ENCODE measurements at places on chromosomes 11 and 22.

GRCh38 chr11:120142441-120143100, 4.7 kb upstream of the TRIM29 start:
- no peak for DNase-seq

DNA sequence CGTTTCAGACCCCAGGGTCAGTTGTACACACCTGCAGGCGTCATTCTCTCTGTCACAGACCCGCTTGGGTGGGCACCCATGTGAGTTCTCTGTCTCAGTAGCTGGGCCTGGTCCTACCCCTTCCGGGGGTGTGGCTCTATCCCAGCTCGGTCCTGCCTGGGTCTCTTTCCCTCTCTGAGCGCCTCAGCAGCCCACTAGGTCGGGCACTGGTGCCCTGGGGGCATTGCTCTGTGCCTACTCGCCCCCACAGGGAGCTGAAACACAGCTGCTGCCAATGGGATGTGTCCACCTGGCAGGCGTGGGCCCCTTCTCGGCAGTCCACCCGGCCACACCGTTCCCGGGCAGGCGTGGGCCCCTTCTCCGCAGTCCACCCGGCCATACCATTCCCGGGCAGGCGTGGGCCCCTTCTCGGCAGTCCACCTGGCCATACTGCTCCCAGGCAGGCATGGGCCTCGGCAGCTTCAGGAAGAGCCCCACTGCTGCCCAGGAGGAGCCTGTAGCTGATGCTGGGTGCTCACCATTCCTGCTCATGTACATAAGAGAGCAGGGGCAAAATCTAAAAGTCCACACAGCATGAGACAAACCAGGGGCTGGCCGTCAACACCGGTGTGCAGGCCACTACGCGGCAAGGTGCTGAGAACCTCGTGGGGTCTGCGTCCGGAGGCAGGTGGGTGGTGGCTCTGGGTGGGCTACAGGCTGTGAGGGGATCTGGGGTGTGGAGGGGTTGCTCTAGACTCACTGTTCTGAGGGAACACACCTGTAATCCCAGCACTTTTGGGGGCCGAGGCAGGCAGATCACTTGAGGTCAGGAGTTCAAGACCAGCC, 12.3 kb downstream of the MLC1 start:
- no peak for DNase-seq

DNA sequence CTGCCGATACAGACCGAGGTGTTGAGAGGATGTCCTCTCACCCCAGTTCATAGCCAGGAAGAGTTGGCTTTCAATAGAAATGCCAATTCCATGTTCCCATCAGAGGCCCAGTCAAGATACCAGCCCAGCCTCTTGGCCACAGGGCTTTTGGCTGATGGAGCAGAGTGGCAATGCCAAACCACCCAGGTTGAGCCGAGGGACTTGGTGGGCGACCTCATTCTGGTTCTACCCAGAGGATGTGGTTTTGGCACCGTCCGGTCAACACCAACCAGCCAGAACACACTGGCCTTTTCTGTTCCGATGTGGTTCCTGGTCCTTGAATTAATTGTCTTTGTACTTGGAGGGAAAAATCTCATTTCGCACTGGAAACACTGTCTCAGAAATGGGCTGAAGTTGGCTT, 60.5 kb downstream of the COMMD9 start:
- DNase-seq, result no peak

DNA sequence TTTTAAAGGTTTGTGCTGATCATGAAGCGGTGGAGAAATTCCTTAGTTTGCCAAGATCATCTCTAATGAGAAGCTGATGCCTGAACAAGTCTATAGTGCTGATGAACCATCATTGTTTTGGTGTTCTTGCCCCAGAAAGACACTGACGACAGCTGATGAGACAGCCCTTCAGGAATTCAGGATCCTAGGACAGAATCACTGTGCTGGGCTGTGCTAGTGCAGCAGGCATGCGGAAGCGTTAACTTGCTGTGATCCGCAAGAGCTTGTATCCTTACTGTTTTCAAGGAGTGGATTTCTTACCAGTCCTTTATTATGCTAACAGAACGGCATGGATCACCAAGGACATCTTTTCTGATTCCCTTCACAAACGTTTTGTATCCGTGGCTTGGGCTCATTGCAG, 104.1 kb downstream of the TBC1D22A start:
- no peak for DNase-seq

DNA sequence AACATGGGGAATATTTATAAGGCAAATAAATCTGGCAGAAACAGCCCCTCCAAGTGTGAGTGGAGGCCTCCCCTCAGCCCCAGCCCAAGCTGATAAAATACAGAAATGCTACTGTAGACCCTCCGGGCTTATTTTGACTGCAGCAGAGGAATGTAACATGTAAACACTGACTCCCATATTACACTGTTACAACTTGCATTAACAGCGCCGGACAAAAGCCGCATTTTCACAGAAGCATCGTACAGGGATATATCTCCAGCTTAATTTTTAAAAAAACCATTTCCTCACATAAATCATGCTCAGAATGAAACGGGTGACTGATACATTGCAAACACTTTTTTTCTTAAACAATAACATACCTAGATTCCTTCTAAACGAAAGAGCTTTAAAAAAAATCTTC, 36.6 kb upstream of the COMT start:
- DNase-seq, result no peak

GRCh38 chr11:15972838-15973237, 383.5 kb downstream of the SOX6 start:
- DNase-seq, result no peak

DNA sequence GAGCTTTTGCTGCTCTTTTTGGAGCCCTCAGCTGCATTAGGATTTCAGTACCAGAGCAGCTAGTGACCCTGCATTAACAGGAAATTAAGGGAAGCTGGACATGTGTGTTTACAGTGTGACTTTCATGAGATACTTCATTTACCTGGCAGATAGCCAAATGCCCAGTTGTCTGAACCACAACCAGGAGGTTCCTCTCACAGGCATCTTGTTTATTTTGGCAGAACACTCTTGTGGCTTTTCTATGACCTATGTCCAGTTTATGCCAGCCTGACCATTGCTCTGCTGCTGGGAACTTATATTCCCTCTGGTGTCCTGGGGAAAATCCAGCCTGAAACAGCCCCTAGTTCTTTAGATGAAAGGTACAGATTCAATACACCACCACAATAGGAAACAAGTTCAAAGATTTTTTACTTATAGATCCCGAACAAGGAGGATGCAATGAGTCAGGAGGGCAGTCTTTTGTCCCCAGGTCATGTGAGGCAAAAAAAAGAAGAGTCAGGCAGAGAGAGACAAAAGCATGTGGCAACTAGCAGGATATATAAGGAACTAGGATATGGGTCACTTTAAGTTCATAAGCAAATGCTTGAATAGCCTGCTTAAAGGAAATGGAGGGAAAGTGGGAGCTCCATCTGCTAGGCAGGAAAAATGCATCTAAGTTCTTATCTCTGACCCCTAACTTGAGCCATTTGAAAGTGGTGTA, 379.3 kb downstream of the INSC start:
- no peak for DNase-seq

DNA sequence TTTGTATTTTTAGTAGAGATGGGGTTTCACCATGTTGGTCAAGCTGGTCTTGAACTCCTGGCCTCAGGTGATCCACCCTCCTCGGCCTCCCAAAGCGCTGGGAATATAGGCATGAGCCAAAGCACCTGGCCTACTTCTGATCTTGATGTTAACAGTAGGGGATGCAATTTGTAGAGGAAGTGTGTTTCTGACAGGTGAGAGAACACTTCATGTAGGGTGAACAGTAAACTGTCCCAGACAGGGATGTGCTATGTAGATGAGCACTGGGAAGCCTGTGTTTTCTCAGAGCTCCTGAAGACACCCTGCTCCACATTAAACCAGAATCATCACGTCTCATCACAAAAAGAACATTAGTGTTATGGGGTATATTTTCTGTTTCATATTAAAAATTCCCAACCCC, 45.1 kb downstream of the UBASH3B start:
- DNase-seq, result no peak

- DNase-seq, result peak; percentile 55
Measured at GRCh38 chr11:130315354-130315970, 745 bp upstream of the ZBTB44 start.

DNA sequence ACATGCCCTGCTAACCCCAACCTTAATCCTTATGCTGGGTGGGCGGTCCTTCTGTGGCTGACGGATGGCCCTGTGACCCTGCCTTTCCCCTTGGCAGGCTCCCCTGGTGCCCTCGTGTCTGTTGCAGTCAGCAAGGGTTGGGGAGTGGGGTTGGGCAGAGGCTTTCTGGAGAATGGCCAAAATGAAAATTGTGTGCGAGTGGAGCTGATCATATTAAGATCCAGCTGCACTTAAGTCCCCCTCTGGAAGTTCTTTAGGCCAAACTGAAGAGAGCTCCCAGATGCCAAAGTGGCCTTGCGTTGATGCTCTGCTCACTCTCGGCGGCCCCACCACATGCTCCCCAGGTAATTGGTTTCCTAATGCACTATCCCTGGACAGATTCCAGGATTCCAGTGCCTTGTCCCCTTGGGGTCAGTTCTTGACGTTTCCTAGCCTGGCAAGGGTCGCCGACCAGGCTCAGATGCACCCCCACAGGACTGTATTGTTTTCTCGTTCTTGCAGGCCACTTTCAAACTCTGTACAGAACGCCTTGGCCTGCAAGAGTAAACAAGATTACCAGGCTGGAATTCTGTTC, 16.4 kb upstream of the C11orf96 start:
- no peak for DNase-seq

GRCh38 chr11:70466154-70466553, 67.8 kb downstream of the CTTN start:
- no peak for DNase-seq

DNA sequence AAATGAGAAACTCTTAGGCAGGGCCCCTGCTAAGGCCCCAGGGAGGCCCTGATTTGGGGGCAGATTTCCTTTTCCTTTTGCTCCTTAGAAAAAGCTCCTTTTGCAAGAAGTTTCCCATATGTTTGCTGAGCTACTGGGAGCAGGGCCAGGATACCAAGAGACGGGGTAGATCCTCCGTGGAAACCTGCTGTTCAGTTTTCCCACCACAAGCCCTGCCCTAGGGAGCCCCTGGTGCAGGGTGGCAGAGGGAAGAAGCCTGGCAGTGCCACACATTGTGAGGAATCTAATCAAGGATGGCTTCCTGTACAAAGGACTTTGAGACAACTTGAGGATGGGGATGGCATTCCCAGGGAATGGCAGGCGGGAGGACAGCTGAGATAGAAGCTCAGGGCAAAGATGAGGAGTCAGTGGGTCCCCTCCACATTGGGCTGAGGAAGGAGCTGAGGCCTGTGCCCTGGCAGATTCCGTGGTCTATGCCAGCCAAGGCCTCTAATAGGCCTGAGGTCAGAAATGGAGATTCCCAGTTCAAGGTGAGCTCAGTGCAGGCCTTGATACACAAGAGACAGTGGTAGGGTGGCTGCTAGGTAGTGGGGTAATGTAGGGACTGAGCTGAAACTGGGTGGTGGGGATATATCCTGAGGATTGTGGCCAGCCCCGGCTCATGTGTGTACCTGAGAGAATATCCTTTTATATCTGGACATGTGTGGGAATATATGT, 15.0 kb downstream of the TUB start:
- no peak for DNase-seq

GRCh38 chr11:19811380-19811779, 98.7 kb downstream of the NAV2 start:
- no peak for DNase-seq

GRCh38 chr11:13368041-13368446, 90.5 kb downstream of the BMAL1 start:
- no peak for DNase-seq

- DNase-seq, result no peak
Measured at GRCh38 chr22:41995211-41995610, 3.4 kb upstream of the WBP2NL start.
